ENCODE measurements at places on chromosomes 3 and 15.

DNA sequence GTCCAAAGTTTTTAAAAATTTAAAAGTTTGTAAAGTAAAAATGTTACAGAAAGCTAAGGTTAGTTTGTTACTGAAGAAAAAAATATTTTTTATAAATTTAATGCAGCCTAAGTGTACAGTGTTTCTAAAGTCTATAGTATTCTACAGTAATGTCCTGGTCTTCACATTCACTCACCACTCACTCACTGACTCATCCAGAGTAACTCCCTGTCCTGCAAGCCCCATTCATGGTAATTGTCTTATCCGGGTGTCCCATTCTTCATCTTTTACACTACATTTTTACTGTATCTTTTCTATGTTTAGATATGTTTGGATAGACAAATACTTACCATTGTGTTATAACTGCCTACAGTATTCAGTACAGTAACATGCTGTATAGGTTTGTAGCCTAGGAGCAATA is 36.7 kb upstream of the ATP10A start:
- no peak for DNase-seq

- DNase-seq, result no peak
Observed at GRCh38 chr3:195154793-195155535, 116.0 kb downstream of the XXYLT1 start.

- no peak for DNase-seq
Observed at GRCh38 chr15:99057020-99057419, 47.9 kb upstream of the SYNM start.

GRCh38 chr3:4528819-4529600 is 35.9 kb downstream of the ITPR1 start:
- no peak for DNase-seq

DNA sequence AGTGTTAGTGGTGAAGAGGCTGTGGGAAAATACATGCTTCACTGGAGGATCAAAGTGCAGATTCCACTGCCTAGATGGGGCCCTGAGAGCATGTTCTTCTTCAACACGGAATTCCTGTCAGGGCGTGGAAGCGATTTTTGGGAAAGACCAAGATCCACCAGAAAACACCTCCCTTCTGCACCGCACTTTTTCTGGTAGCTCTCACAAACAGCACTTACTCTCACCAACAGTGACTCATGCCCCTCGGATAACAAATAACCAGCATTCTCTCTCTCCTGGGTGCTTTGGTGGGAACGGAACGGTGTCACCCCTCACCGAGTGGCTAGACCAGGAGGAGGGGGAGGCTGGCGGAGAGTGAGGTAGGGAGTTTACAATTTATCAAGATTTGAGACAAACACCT is 40.1 kb downstream of the ADAMTSL3 start:
- no peak for DNase-seq

All from suprapubic skin (tissue), 4 donors.